ENCODE measurements at places on chromosomes 2 and 18.

GRCh38 chr2:7450833-7451190 is 533.6 kb downstream of the RNF144A start:
- DNase-seq, result no peak

- DNase-seq, result no peak
Measured at GRCh38 chr2:27810455-27810854, 38.9 kb downstream of the MRPL33 start.

GRCh38 chr2:149418065-149418464 is 87.7 kb downstream of the LYPD6 start:
- no peak for DNase-seq

- no peak for DNase-seq
Measured at GRCh38 chr2:222731201-222731621, 59.8 kb downstream of the MOGAT1 start.

DNA sequence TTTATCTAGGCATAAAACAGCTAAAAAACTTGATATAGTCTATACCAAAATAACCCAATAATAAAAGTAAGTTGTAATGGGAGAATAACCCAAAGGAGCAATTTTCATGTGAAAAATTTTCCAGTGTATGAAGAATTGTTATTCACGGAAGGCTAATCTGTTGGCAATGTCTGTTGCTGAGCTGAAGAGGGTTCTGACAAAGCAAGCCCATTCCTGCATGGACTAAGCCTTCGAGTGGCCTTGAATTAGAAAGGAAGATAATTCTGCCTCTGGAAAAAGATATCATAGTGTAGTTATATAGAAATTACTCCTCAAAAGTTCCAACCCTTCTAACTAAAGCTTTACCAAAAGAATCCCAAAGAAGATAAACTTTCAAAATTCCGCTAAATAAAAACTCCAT is 101.5 kb downstream of the MAP2 start:
- DNase-seq, result no peak

DNA sequence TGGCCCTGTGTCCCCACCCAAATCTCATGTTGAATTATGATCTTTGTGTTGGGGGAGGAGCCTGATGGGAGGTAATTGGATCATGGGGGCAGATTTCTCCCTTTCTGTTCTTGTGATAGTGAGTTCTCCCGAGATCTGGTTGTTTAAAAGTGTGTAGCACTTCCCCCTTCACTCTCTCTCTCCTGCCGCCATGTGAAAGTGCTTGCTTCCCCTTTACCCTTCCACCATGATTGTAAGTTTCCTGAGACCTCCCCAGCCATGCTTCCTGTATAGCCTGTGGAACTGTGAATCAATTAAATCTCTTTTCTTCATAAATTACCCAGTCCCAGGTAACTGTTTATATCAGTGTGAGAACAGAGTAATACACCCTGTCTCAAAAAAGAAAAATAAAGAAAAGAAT is 25.5 kb downstream of the LRRFIP1 start:
- DNase-seq, result no peak

Measured in NCI-H187 (cell line).